ENCODE measurements at places on chromosomes 7 and 10. TPM values are rescaled to one million over a fixed set of nuclear protein-coding genes. Genes with fewer than 3 reads are reported as not detected.

DNA sequence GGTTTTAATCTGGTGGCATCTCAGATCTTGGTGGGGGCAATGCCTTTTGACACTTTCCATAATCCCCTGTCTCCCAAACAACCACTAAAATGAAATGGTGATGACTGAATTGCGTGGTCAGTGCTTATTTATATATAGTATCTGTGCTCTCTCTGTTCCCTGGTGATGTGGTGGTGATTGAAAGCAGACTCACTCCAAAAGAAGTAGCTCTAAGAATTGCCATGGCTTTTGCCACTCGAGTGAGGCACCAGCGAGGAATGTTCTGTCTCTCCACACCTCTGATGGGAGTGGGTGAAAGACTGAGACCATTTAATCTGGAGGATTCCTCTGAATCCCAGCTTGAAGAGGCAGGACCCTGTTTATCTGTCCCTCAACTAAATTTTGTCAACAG lies 2.8 kb downstream of the DUSP5 start:
- DNase-seq: peak; percentile 46
- peak overlapping the region; percentile 53 for H3K27ac ChIP-seq
- H3K4me3 ChIP-seq: no peak overlapping the region

GRCh38 chr7:67821116-67821515 lies 824.5 kb downstream of the TYW1 start:
- DNase-seq: no peak
- H3K4me1 ChIP-seq: no peaks in the 10 kb centered on the region
- H3K27ac ChIP-seq: no peak overlapping the region
- no peak overlapping the region for H3K4me3 ChIP-seq
- no peaks in the 10 kb centered on the region for H3K27me3 ChIP-seq
- H3K36me3 ChIP-seq: no peaks in the 10 kb centered on the region

DNA sequence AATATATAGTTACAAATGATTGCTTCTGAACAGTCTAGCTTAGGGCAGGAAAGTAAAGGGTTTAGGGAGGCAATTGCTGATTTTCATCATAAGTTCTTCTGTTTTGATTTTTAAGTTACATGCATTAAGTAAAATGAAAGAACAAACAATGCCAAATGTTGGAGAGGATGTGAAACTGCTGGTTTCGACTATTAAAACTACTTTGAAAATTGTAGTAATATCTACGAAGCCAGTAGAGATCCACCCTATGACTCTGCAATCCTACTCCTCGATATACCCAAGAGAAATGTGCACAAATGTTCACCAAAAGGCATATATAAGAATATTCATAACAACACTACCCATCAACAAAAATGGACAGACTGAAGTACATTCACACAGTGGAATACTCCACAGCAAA lies 24.3 kb downstream of the PDZD8 start:
- H3K36me3 ChIP-seq: no peaks in the 10 kb centered on the region
- DNase-seq: no peak
- H3K27ac ChIP-seq: peak overlapping the region; percentile 33
- H3K4me3 ChIP-seq: no peak overlapping the region
- H3K27me3 ChIP-seq: no peaks in the 10 kb centered on the region

DNA sequence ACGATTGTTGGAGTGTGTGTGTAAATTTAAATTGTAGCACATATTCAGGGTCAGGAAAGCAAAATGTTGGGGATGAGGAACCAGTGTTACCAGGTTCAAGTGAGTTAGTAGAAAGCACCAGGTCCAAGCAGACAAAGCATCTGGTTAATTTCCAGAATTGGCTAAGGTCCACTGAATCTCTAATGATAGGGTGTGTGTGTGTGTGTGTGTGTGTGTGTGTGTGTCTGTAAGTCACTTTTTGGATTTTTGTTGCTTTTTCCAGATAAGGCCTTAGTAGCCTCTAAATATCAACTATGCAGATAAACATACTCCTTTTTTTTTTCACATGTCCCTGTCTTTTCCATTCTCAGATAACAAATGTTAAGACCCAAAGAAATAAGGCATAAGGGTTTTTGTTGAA lies 36.6 kb upstream of the FMC1 start:
- H3K4me3 ChIP-seq: no peak overlapping the region
- no peak overlapping the region for H3K27ac ChIP-seq
- peaks cover 3% of the 10 kb centered on the region for H3K4me1 ChIP-seq
- H3K36me3 ChIP-seq: no peaks in the 10 kb centered on the region
- no peaks in the 10 kb centered on the region for H3K27me3 ChIP-seq

DNA sequence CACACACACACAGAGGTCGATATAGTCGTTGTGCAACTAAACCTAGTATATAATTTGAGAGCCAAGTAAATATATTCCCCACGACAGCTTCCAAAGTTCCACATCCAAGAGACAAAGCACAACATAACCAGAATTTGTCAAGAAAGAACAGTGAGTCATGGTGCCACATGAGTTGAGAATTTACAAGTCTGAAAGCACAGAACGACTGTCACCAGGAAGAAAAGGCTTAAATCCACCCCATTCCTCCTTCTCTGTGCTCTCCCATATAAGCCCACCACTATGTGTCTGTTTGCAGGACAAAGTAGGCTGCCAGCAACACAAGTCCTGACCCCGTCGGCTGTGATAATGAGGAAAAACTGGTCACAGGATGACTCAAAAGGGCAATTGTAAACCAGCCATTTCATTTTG lies 32.8 kb downstream of the GSAP start:
- no peaks in the 10 kb centered on the region for H3K4me1 ChIP-seq
- no peaks in the 10 kb centered on the region for H3K27me3 ChIP-seq
- DNase-seq: no peak
- no peak overlapping the region for H3K4me3 ChIP-seq

- H3K27me3 ChIP-seq: no peaks in the 10 kb centered on the region
- H3K36me3 ChIP-seq: no peaks in the 10 kb centered on the region
- DNase-seq: no peak
- H3K4me3 ChIP-seq: no peak overlapping the region
- H3K4me1 ChIP-seq: no peaks in the 10 kb centered on the region
Measured at GRCh38 chr10:130772676-130773075, 538.8 kb downstream of the TCERG1L start.

GRCh38 chr7:69790977-69791724 lies 192.9 kb downstream of the AUTS2 start:
- no peaks in the 10 kb centered on the region for H3K27me3 ChIP-seq
- no peak for DNase-seq
- H3K36me3 ChIP-seq: no peaks in the 10 kb centered on the region
- no peak overlapping the region for H3K4me3 ChIP-seq

DNA sequence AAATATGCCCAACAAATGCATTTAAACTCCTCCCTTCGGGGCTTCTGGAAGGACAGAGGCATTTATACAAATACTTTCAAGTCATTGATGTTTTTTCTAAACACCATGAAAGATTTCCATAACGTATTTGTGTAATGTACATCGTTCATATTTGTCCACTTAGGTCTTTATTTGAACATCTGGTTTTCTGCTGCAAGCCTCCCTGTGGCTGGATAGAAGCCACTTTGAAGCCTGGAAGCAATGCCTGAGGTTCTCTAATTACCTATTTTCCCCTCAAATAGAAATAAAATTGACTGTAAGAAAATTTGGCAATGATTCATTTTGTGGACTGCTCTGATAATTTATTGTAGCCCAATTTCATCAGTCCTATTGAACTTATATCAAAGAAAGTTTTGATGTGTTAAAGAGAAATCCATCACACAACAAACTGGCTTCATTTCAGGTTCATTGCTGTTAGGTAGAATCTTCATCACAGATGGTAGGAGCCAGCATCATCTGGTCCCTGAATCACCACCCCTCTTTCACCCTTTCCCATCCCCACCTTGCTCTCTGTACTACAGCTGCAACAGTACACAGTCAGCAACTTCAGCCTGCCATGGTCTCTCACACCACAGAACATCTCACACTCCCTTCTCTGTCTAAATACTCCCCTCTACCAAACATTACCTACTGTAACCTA lies 186.0 kb upstream of the MGMT start:
- no peak overlapping the region for H3K27ac ChIP-seq
- H3K36me3 ChIP-seq: no peaks in the 10 kb centered on the region
- no peak for DNase-seq

GRCh38 chr7:10790910-10791309 lies 182.8 kb upstream of the PHF14 start:
- H3K36me3 ChIP-seq: no peaks in the 10 kb centered on the region
- no peaks in the 10 kb centered on the region for H3K27me3 ChIP-seq
- H3K4me1 ChIP-seq: no peaks in the 10 kb centered on the region
- no peak overlapping the region for H3K27ac ChIP-seq
- no peak overlapping the region for H3K4me3 ChIP-seq
- DNase-seq: no peak

- no peaks in the 10 kb centered on the region for H3K27me3 ChIP-seq
- H3K27ac ChIP-seq: no peak overlapping the region
- H3K4me1 ChIP-seq: no peaks in the 10 kb centered on the region
- no peaks in the 10 kb centered on the region for H3K36me3 ChIP-seq
- H3K4me3 ChIP-seq: no peak overlapping the region
Measured at GRCh38 chr7:23712368-23713284, 2.6 kb downstream of the STK31 start.

DNA sequence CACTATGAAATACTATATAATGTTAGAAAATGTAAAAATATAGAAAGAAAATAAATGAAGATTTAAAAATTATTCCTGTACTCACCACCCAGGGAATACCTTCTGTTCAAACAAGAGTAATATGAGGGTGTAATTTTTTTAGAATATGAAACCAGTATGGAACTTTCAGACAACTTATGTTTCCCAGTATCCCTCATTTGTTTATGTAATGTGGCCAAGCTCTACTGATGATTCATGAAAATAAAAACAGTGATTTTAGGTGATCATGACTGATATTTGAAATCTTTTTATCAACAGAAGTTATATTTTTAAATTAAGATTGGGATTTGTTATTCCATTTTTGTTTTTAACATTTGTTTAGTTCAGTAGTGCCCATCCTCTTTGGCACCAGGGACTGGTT lies 18.8 kb downstream of the SLK start:
- no peak overlapping the region for H3K27ac ChIP-seq
- H3K27me3 ChIP-seq: no peaks in the 10 kb centered on the region

DNA sequence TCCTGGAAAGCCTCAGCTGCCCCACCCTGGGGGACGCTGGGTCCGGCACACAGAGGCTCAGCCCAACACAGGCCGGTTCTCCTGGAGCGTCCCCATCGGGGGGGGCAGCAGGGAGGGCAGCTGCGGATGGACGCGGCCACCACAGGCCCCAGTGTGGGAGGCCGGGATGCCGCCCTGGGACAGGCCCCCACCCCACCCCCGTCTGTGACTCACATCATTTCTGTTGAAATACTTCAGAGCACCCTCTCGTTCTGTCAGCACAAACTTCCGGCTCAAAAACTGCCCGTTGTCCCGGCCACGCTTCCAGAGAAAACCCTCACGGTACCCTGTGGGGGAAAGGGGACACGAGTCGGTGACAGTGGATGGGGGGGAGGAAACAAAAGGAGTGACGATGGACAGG lies 28.5 kb downstream of the GET4 start:
- peaks cover 6% of the 10 kb centered on the region for H3K27me3 ChIP-seq
- no peak overlapping the region for H3K4me3 ChIP-seq
- H3K27ac ChIP-seq: no peak overlapping the region
- H3K36me3 ChIP-seq: no peaks in the 10 kb centered on the region
- no peak for DNase-seq

DNA sequence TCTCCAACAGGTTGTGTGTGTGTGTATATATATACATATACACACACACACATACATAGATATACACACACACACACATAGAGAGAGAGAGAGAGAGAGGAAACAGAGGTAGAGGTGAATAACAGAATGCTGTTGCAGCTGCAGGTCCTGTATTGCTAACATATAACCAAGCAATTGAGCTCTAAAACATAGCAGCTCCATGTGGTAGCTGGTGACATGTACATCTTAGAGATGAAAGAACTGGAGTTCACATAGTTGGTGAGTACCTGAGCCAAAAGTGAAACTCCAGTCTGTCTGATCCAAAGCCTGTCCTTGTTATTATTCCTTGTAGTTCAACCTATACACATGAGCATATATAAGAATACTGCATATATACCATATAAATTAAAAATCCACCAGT lies 152.9 kb upstream of the CSTF2T start:
- no peaks in the 10 kb centered on the region for H3K4me1 ChIP-seq
- no peak overlapping the region for H3K4me3 ChIP-seq
- DNase-seq: no peak
- H3K36me3 ChIP-seq: no peaks in the 10 kb centered on the region
- H3K27ac ChIP-seq: no peak overlapping the region

- no peaks in the 10 kb centered on the region for H3K36me3 ChIP-seq
- peaks cover 6% of the 10 kb centered on the region for H3K4me1 ChIP-seq
- H3K27me3 ChIP-seq: no peaks in the 10 kb centered on the region
- no peak overlapping the region for H3K27ac ChIP-seq
- no peak overlapping the region for H3K4me3 ChIP-seq
Measured at GRCh38 chr7:102845346-102845745, 67.5 kb upstream of the LRRC17 start.

GRCh38 chr7:86123476-86123875 lies 520.2 kb upstream of the GRM3 start:
- H3K27me3 ChIP-seq: no peaks in the 10 kb centered on the region
- H3K36me3 ChIP-seq: no peaks in the 10 kb centered on the region
- H3K4me1 ChIP-seq: no peaks in the 10 kb centered on the region
- no peak overlapping the region for H3K4me3 ChIP-seq
- H3K27ac ChIP-seq: no peak overlapping the region

DNA sequence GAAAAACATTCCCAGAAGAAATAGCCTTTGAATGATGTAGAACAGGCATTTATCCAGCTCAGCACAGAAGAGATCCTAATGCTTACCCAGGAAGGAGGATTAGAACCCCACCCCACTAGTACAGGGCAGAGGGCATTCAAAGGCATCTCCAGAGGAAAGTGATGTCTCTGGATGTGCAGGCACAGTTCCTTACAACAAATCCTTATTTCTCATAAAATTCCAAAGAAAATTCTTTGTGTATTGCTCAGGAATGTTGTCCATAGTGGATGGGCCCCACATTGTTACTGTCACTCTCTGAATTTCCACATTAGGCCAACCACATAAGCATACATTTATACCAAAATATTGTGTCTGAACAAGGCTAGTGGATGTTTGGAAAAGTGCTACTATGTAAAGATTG lies 243.0 kb downstream of the ADRA2A start:
- H3K36me3 ChIP-seq: no peaks in the 10 kb centered on the region
- no peak overlapping the region for H3K27ac ChIP-seq
- DNase-seq: no peak
- no peaks in the 10 kb centered on the region for H3K4me1 ChIP-seq

The CLRN3 gene
- total RNA-seq: 49.0 TPM

The ZNF239 gene
- 4.3 TPM for total RNA-seq

The GJD4 gene
- total RNA-seq: 0.17 TPM

The DRGX gene
- not detected for total RNA-seq

The TFR2 gene
- 13.5 TPM for total RNA-seq

The SKIDA1 gene
- total RNA-seq: 2.3 TPM

All from hepatocyte (in vitro differentiated cells).